ENCODE measurements at places on chromosomes 3 and 15. TPM values are rescaled to one million over a fixed set of nuclear protein-coding genes. Genes with fewer than 3 reads are reported as not detected.

Gene PIGX
- 15.6 TPM for total RNA-seq

Gene RPL32
- total RNA-seq: 4,303 TPM

Gene DAPK2
- 1.6 TPM for total RNA-seq

Gene SLC6A20
- not detected for total RNA-seq

Gene CLDN18
- not detected for total RNA-seq

GRCh38 chr3:59546522-59546921 lies 496.7 kb upstream of the CFAP20DC start:
- H3K27ac ChIP-seq: no peak overlapping the region
- H3K4me3 ChIP-seq: no peak overlapping the region
- peaks cover 5% of the 10 kb centered on the region for H3K36me3 ChIP-seq
- H3K4me1 ChIP-seq: peaks cover 7% of the 10 kb centered on the region

GRCh38 chr3:158108445-158108985 lies 1.4 kb upstream of the RSRC1 start:
- no peak for DNase-seq
- peaks cover 18% of the 10 kb centered on the region for H3K36me3 ChIP-seq

DNA sequence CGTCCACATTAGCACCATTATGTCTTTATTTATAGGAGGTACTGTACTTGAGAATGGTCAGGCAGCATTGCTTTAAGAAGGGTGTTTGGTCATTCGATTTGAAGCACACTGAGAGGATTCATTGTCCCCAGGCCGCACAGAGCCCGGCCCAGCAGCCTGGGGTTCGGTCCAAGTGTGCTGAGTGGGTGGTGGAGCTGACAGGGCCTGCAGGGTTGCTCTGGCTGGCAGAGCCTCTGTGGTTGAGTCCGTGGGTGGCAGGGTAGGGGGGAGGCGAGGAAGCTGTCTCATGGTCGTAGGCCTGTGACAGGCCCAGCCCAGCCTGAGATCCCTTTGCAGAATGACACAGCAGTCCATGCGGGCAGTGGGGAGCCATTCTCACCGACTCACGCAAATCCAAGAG lies 227.7 kb upstream of the TOPAZ1 start:
- H3K27me3 ChIP-seq: peaks cover 29% of the 10 kb centered on the region
- no peak overlapping the region for H3K27ac ChIP-seq
- H3K36me3 ChIP-seq: no peaks in the 10 kb centered on the region
- no peak for DNase-seq

- H3K36me3 ChIP-seq: no peaks in the 10 kb centered on the region
- peak overlapping the region; percentile 94 for H3K27ac ChIP-seq
- peaks cover 46% of the 10 kb centered on the region for H3K4me1 ChIP-seq
- H3K27me3 ChIP-seq: no peaks in the 10 kb centered on the region
Observed at GRCh38 chr3:49674497-49674983, 389 bp downstream of the APEH start.

DNA sequence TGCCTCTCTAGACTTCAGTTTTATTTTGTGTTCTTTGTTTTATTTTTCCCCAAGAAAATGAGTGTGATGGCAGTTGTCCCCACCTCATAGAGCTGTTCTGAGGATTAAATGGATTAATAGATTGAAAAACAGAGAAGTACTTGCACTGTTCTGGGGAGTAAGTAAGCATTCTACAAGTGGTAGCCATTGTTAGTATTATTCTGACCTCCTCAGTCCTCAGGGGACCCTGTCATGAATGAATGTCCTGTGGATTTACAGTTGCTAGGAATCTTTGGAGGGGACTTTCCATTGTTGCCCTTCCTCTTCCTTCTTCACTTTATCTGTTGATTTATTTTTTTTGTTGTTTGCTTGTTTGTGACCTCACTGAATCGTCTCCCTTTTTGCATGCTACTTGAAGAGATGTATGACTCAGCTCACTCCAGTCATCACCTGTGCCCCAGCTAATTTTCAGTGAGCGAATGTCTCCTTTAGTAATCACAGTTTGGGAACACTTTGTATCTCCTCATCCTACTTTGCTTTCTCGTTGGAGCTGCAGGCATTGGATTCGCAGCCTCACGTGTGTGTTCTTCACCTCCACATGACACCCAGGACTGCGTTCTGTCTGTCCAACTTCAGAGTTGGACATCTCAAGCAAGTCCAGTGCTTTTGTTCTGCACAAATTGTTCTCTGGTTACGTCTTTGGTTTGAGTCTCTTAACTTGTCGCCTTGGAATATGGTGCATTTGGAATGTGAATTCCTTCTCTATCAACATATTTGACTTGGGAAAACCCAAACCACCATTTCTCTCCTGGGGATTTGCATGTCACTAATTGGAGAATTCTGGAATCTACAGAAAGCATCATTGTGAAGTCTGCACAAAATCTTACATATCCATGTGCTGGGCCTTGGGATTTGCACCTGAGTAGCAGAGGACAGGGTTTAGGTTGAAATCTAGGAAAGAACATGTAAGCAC lies 54.5 kb downstream of the LRTM1 start:
- no peak overlapping the region for H3K4me3 ChIP-seq
- no peak for DNase-seq
- H3K36me3 ChIP-seq: no peaks in the 10 kb centered on the region
- peaks cover 3% of the 10 kb centered on the region for H3K27me3 ChIP-seq
- H3K4me1 ChIP-seq: no peaks in the 10 kb centered on the region

DNA sequence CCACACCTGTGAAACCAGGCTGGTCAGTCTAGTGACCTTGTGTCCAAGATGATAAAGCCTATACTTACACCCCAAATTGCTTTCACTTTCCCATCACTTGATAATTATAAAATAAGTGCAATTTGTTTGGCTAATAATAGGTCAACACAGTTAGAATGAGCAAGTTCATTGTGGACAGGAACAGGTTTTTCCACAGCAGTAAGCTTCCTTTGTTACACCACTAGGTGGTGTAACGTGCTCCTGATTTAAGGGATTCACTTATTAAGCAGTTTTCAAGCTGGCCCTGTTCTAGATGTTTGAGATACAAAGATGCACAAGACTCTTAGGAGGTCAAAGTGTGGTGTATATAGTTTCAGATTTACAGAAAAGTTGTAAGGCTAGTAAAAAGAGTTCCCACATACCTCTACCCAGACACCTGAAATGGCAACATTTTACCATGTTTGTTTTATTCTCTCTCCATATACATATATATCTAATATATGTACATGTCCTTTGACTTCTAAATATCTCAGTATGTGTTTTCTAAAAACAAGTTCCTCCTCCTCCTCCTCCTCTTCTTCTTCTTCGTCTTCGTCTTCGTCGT lies 6.8 kb upstream of the MFSD1 start:
- H3K36me3 ChIP-seq: no peaks in the 10 kb centered on the region
- H3K27ac ChIP-seq: no peak overlapping the region
- no peak overlapping the region for H3K4me3 ChIP-seq

- no peak for DNase-seq
- H3K27ac ChIP-seq: no peak overlapping the region
- no peaks in the 10 kb centered on the region for H3K4me1 ChIP-seq
- no peaks in the 10 kb centered on the region for H3K27me3 ChIP-seq
- H3K36me3 ChIP-seq: no peaks in the 10 kb centered on the region
Observed at GRCh38 chr15:36331531-36332275, 247.7 kb upstream of the CDIN1 start.

- no peak overlapping the region for H3K4me3 ChIP-seq
- H3K27ac ChIP-seq: no peak overlapping the region
- no peaks in the 10 kb centered on the region for H3K36me3 ChIP-seq
- H3K4me1 ChIP-seq: peaks cover 19% of the 10 kb centered on the region
- no peak for DNase-seq
Observed at GRCh38 chr15:70137967-70138366, 40.2 kb upstream of the TLE3 start.
